ENCODE measurements at places on chromosomes 2 and 18.

GRCh38 chr2:213306316-213306942 lies 22.2 kb downstream of the SPAG16 start:
- DNase-seq = no peak

GRCh38 chr2:73203055-73203681 lies 794 bp downstream of the NOTO start:
- DNase-seq = no peak

DNA sequence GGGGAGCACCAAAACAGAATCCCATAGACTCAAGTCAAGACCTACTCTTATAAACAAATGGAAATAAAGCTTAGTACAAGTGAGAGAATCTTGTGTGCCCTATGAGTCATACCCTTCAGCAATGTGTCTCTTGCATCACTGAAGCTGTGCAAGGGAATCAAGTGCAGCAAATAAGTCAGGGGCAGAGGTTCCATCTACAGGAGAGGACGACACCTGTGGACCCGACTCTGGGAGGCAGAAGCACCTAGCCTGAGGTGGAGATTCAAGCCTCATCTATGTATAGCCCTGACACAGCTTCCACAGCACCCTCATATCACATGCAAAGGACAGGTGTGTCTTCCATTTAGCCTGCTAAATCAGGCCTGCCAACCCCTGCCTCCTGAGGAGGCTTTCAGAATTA lies 298.2 kb downstream of the CNTNAP5 start:
- DNase-seq = no peak

- no peak for DNase-seq
These were observed 45.8 kb upstream of the RBM44 start for GRCh38 chr2:237752761-237753165.

- no peak for DNase-seq
These were observed 89.2 kb upstream of the CD226 start for GRCh38 chr18:70036771-70037347.

DNA sequence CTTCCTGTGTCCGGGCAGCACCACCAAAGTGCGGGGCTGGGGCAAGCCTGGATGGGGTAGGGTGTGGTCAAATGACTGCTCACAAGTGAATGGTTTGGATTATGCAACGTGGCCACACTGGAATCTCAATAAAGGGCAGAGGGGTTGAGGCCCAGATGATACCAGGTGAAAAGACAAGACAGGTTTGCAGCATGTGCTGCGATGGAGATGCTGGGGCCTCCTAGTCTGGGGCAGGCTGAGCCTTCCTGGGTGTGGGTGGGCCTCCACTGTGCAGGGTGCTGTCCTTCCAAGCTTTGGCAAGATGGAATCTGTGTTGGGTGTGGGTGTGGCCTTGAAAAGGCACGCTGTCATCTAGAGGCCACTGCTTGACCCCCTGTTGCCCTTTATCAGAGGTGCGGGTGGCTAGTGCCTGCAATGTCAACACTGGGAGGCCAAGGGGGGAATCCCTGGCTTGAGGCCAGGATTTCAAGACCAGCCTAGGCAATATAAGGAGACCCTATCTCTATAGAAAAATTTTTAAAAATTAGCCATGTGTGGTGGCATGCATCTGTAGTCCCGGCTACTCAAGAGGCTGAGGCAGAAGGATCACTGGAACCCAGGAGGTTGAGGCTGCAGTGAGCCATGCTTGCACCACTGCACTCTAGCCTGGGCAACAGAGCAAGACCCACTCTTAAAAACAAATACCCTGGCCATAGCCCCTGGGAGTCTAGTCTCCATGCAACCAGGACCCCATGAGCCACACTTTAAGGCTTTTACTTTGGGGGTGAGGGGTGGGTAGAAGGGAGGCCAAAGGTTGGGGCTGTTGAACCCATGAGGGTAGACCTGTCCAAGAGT lies 13.8 kb downstream of the RRM2 start:
- no peak for DNase-seq

DNA sequence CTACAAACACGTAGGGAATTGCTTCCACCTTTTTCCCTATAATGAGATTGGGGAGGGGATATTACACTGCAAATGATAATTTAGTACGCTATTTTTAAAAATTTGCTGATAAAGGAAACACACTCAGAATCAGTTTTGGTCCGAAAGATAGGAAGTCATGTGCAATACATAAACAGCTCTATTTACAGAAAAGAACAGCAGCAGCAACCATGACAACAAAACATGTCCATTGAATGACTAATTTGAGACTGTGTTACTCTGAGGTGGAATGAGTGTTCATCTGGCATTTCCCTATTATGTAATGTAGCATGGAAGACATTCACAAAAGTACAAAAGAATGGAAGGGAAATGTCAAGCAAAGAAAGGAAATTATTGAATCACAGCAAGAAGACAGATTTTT lies 337.2 kb downstream of the NBAS start:
- DNase-seq = no peak

- DNase-seq = no peak
These were observed 161.5 kb downstream of the WDR7 start for GRCh38 chr18:56812674-56813073.

GRCh38 chr2:223997938-223998337 lies 40.7 kb downstream of the MRPL44 start:
- no peak for DNase-seq

- DNase-seq = no peak
These were observed 14.1 kb upstream of the EML6 start for GRCh38 chr2:54709336-54709809.

DNA sequence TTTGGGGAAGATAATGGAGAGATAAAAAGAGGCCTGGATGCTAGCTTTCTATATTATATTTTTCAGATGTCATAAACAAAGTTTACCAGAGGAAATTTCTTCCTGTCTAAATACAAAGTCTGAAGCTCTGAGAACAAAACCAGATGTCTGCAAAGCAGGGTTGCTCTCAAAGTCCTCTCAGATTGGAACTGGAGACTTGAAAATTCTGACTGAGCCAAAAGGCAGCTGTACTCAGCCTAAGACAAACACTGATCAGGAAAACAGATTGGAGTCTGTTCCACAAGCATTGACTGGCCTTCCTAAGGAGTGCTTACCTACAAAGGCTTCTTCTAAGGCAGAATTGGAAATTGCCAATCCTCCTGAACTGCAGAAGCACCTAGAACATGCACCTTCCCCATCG lies 25.1 kb downstream of the KDM3A start:
- DNase-seq = no peak

DNA sequence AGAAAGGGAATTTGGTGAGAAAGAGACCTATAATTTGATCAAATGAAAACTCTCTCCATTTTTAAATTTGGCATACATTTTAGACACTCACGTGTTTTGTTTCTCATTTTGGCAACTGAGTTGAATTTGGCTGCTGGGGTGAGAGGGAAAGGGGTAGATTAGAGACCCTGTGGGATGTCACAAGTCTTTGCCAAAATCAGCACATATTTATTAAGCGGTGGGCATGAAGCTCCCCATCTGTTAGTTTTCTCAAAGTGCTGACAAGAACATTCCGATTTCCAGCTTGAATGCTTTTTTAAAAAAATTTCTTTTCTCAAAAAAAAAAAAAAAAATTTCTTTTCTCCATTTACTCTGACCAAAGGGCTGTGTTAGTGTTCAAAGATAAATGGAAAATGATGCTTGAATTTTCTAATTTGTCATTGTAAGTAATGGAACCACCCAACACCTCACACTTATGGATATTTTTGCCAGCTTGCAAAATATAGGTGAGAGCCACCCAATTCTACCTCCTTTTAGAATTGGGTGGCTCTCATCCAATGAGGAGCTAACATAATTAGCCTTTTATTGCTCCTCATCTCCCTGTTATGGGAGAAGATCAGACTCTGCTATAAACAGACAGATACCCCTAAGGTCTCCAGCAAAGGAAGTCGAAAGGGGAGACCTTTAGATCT lies 222.9 kb upstream of the FN1 start:
- no peak for DNase-seq

DNA sequence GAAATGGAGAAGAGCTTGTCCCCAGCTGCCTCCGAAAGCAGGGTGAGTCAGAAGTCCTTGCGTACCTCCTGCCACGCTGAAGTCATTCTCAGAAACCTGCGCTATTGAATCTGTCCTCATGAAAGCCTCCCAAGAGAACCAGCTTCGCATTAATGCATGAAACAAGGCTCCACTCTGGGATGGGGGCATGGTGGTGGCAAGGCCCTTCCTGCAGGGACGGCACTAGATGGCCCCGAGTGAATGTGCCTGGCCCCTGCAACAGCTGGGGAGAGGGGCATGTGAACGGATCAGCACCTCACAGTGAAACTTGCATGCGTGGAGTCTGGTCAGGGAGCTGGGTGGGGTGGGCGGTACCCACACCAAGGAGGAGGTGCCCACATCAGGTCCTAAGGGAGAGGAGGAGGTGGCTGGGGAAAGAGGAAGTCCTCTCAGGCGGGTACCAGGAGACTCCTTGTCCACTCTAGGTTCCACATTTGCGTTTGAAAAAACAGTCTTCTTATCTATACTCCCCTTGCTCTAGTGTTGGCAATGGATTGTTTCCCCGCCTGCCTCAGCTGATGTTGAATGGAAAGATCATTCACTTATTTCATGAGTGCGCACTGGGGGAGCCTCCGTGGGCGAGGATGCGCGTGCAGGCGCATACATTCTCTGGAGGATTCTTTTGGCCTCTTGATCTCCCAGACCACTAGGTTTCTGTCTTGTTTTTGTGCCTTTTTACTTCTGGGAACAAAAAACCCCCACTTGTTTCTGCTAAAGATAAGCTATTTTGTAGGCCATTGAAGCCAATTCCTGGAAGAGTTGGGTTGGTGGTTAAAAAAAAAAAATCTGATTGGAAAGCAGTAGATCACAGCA lies 104.7 kb downstream of the KLHL29 start:
- DNase-seq = no peak

GRCh38 chr2:133213651-133214050 lies 354.6 kb downstream of the NCKAP5 start:
- no peak for DNase-seq

DNA sequence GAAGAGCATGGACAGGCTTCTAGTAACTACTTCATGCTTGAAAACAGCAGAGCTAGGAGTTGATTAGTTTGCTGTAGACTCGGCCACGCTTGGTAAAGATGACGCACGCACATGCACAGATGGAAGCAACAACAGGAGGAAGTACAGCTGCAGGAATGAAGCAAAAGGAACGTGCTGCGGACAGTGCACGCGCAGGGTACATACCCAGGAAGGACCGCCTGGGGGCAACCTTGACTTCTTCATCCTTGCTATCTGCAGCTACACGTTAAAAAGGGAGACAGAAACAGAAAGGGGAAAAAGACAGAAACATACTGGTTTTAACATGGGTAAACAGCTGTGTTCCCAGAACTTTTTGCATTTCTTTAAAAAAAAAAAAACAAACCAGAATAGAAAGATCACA lies 17.7 kb downstream of the SLC66A2 start:
- no peak for DNase-seq

- DNase-seq = no peak
These were observed 196.3 kb downstream of the CTIF start for GRCh38 chr18:48735080-48735676.

- no peak for DNase-seq
These were observed 43.8 kb downstream of the DDX18 start for GRCh38 chr2:117858336-117858735.

GRCh38 chr2:218435003-218435982 lies 16.4 kb downstream of the VIL1 start:
- no peak for DNase-seq
